ENCODE measurements at places on chromosomes 1 and 21.
A peak's percentile ranks its signal among the peaks of the same experiment; 100 is the strongest.

- 0 out of 2 replicates have a peak, but pooled peaks cover 4% of the 10 kb centered on the region for H3K4me1 ChIP-seq
- DNase-seq, result no peak
- H3K36me3 ChIP-seq, result no peaks in the 10 kb centered on the region
- H3K4me3 ChIP-seq, result no peak overlapping the region
Observed at GRCh38 chr1:65279070-65279779, 30.1 kb upstream of the DNAJC6 start.

GRCh38 chr1:161779393-161779792 lies 13.3 kb downstream of the ATF6 start:
- DNase-seq, result no peak
- H3K36me3 ChIP-seq, result peaks cover 2% of the 10 kb centered on the region
- no peaks in the 10 kb centered on the region for H3K4me1 ChIP-seq
- no peaks in the 10 kb centered on the region for H3K27me3 ChIP-seq

DNA sequence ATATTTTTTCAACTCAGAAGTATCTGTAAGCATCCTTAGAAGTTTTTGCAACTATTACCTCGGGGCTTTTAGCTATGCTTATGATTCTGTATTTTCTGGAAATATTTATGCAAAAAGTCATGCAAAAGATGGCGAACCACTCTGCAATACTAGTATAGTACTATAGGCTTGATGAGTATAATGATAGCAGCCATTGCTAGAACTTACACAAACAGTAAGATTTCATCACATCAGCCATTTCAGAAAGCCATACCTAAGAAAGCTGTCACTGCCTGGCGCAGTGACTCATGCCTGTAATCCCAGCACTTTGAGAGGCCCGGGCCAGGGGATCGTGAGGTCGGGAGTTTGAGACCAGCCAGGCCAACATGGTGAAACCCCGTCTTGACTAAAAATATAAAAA lies 227.1 kb downstream of the LRRC7 start:
- no peaks in the 10 kb centered on the region for H3K4me1 ChIP-seq
- no peak for DNase-seq
- no peaks in the 10 kb centered on the region for H3K27me3 ChIP-seq
- H3K4me3 ChIP-seq, result no peak overlapping the region

DNA sequence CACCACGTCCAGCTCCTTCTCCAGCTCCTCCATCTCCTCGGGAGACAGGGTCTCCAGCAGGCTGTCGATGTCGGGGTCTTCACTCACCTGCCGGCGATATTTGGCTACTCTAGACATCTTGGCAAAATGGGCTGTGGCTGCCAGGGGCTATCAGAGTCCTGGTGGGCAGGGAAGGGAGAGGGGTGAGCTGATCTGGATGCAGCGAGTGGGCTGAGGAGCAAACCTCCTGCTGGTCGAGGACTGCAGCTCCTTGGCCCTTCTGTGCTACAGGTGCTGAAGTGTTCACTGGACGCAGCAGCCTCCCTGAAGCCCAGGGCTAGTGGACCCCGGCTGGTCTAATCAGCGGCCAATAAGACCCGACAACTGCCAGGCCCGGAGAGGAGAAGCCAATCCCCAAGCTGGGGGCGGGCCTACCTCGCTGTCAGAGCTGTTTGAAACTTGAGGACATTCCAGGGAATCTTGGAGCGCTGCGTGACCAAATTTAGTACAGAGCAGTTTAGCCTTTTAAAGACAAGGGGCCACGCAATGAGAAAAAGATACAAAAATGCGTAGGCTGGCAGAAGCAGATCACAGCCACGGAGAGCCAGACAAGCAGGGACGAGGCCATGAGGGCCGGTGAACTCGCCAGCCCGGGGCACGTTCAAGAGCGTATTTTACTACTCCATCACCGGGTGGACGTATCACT lies at the start of gene LMOD1:
LMOD1 (minus strand) TSS at position 325 of the 685 bp plus-strand sequence; CDS start at position 117, 208 bp downstream.
- no peak for DNase-seq
- H3K36me3 ChIP-seq, result no peaks in the 10 kb centered on the region
- H3K27me3 ChIP-seq, result peaks cover 7% of the 10 kb centered on the region
- no peak within 1 kb of the TSS for H3K27ac ChIP-seq

GRCh38 chr1:190000365-190000872 lies 477.2 kb downstream of the BRINP3 start:
- H3K27ac ChIP-seq, result 0 out of 2 replicates have a peak overlapping the region, but pooled peaks have one; percentile 31
- peak; percentile 35 for DNase-seq
- H3K4me3 ChIP-seq, result peak overlapping the region; percentile 6
- H3K36me3 ChIP-seq, result no peaks in the 10 kb centered on the region

- no peaks in the 10 kb centered on the region for H3K4me1 ChIP-seq
- no peak for DNase-seq
- H3K36me3 ChIP-seq, result no peaks in the 10 kb centered on the region
- H3K27me3 ChIP-seq, result no peaks in the 10 kb centered on the region
- no peak overlapping the region for H3K4me3 ChIP-seq
Observed at GRCh38 chr21:45162115-45162514, 87.7 kb downstream of the ADARB1 start.

DNA sequence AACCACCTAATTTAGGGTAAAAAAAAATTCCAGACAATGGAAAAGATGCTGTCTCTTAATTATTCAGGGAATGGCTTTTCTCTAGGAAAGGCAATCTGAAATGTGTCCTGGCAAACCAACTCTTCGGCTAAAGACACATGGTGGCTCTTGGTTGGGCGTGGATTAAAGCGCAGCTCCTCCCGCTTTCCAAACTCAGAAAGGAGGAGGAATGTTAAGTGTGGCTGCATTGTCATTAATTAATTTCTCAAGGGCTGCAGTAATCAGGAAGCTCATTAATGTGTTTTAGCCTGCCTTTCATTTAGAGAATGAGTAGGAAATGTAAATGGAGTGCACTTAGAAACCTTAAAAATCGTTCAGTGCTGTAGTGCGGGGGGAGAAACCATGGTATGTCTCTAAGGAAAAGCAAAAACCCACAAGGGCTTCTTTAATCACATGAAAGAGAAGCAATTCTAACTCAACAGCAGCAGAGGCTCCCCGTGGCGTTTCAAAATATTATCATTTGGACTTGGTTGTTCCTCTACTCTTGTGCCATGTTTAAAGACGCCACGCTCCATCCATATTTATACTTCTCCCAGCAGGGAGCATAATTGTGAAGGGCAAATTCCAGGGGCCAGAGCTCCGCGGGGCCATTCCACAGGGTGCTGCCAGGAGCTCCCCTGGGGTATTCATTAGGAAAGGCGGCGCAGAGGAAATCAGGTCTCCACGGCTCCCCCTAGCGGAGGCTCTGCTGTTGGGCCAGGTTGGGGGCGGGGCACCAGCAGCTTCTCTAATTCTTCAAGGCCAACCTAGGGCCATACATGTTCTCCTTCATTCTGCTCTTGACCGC lies 91.9 kb upstream of the SSX2IP start:
- peak overlapping the region; percentile 44 for H3K4me3 ChIP-seq
- H3K27me3 ChIP-seq, result no peaks in the 10 kb centered on the region
- H3K4me1 ChIP-seq, result peaks cover 15% of the 10 kb centered on the region

DNA sequence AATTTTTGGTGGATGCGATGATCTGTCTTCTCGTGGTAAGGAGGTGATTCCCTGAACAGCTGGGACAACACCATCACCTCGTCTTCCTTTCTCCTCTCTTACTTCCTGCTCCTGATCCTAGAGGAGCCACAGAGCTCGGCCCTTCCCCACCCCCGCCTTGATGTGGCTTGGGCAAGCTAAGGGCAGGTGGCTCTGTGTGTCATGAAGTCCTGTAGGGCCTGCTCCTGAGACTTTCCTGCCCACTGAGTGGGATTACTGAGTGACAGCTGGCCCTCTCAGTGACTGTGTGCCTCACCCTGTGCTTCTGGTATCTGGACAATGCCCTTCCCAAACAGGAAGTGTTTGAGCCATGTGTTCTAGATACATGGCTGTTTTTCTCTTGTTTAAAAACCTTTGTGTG lies 153.0 kb downstream of the KCNJ6 start:
- no peak for DNase-seq
- no peak overlapping the region for H3K27ac ChIP-seq
- H3K27me3 ChIP-seq, result no peaks in the 10 kb centered on the region
- no peaks in the 10 kb centered on the region for H3K4me1 ChIP-seq

GRCh38 chr1:203763505-203763904 lies 1.5 kb upstream of the LAX1 start:
- H3K36me3 ChIP-seq, result no peaks in the 10 kb centered on the region
- no peak overlapping the region for H3K4me3 ChIP-seq
- no peak overlapping the region for H3K27ac ChIP-seq
- DNase-seq, result no peak

- H3K27me3 ChIP-seq, result no peaks in the 10 kb centered on the region
- no peak overlapping the region for H3K4me3 ChIP-seq
- no peak for DNase-seq
- H3K36me3 ChIP-seq, result peaks cover 7% of the 10 kb centered on the region
- no peak overlapping the region for H3K27ac ChIP-seq
Observed at GRCh38 chr1:88774151-88774556, 90.1 kb downstream of the PKN2 start.

- H3K4me1 ChIP-seq, result no peaks in the 10 kb centered on the region
- DNase-seq, result no peak
- no peak overlapping the region for H3K27ac ChIP-seq
- no peak overlapping the region for H3K4me3 ChIP-seq
- no peaks in the 10 kb centered on the region for H3K36me3 ChIP-seq
Observed at GRCh38 chr1:183241471-183241870, 55.4 kb downstream of the LAMC2 start.

- no peaks in the 10 kb centered on the region for H3K27me3 ChIP-seq
- H3K4me1 ChIP-seq, result no peaks in the 10 kb centered on the region
- H3K36me3 ChIP-seq, result no peaks in the 10 kb centered on the region
- H3K4me3 ChIP-seq, result no peak overlapping the region
- DNase-seq, result no peak
Observed at GRCh38 chr1:230705289-230706019, 8.5 kb downstream of the AGT start.

DNA sequence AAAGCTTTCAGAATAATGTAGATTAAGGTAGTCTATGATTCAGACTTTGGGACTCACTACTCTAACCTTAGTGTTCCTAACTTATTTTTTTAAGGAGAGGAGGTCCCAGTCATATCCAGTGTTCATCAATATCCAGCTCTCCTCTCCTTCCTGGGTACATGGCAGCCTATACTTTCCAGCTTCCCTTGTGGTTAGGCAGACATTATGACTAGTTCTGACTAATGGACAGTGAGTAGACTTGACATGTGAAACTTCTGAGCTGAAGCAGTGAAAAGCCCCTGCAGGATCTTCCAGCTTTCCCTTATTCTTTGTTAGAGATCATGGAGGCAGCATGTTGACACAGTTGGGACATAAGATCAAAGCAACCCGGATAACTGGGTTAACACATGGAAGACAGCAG lies 144.2 kb downstream of the PTPRU start:
- H3K4me3 ChIP-seq, result no peak overlapping the region
- H3K27me3 ChIP-seq, result peaks cover 3% of the 10 kb centered on the region
- H3K36me3 ChIP-seq, result no peaks in the 10 kb centered on the region
- H3K27ac ChIP-seq, result no peak overlapping the region

GRCh38 chr1:12511516-12512468 lies 106.2 kb downstream of the DHRS3 start:
- H3K36me3 ChIP-seq, result no peaks in the 10 kb centered on the region
- no peaks in the 10 kb centered on the region for H3K4me1 ChIP-seq
- no peak for DNase-seq
- H3K27me3 ChIP-seq, result no peaks in the 10 kb centered on the region

DNA sequence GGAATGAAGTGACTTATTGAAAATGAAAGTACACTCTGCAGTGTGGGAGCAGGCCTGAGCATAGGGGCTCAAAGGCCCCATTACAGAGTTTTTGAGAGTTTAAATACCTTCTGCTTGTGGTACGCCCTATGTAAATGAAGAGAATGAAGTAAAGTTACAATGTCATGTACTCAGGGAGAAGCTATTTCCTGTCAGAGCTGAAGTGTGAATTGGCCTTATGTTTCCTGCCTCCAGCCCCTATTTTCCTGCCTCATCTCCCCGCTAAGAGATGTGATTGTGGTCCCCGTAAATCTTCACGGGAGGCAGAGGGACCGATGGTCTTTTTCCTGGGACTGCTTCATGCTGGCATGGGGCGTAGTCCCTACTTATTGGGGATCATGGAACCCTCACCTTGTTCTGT lies 2.5 kb upstream of the ZNF683 start:
- no peaks in the 10 kb centered on the region for H3K4me1 ChIP-seq
- no peaks in the 10 kb centered on the region for H3K36me3 ChIP-seq
- no peak overlapping the region for H3K4me3 ChIP-seq

Data from Panc1 (cell line).